ENCODE measurements at places on chromosomes 1 and 21.

DNA sequence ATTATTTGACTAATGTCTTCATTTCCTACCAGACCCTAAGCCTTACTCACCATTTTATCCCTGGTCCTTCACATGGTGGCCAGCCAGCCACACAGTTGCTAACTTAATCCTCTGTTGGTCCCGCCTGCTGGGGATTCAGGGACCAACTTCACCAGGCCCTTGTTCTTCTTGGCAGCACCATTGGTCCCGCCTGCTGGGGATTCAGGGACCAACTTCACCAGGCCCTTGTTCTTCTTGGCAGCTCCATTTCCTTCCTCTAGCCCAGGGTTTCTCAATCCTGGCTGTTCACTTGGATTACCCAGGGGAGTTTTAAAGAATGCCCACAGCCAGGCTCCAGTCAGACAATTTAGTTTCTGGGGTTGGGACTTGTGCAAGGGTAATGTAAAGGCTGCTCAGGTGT, 233.1 kb upstream of the CSF3R start:
- DNase-seq: no peak

DNA sequence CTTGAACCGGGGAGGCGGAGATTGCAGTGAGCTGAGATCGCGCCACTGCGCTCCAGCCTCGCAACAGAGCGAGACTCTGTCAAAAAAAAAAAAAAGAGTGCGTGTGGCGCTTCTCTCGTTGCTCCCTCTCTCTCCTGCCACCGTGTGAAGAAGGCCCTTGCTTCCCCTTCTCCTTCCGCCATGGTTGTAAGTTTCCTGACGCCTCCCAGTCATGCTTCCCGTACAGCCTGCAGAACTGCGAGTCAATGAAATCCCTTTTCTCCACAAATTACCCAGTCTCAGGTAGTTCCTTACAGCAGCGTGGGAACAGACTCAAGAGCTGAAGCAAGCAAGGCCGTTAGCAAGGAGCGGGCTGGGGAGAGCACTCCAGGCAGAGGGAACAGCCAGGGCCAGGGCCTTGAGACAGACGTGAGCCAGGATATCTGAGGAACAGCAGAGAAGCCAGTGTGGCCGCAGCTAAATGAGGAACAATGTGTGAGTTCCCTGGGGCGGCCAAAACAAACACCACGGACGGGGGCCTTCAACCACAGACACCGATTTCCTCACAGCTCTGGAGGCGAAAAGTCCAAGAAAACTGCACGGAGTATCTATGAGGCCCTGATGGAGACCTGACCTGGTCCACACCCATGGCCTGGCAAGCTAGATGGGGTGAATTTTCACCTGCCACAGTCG, 54.2 kb upstream of the ETS2 start:
- DNase-seq: no peak

DNA sequence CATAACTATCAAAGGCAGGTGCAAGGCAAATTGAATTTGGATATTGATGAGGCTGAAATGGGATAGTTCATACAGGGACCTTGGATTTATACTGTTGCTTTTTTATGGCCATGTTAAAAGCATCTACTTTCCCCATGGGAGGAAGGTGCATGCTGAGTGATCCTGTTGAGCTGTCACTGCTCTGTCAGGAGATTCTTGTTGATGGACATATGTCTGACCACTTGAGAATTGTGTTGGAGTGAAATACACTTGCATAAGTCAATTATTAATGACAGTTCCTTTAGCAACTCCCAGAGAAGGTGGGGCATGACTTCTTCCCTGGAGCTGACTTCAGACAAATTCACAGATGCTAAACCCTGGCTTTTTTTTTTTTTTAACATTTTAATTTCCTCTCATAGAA, 58.4 kb upstream of the DYNLT5 start:
- DNase-seq: no peak

- DNase-seq: no peak
Measured at GRCh38 chr1:67558449-67559193, 126.4 kb upstream of the GADD45A start.

GRCh38 chr1:226798427-226799411, 59.6 kb upstream of the ITPKB start:
- DNase-seq: no peak

- no peak for DNase-seq
Measured at GRCh38 chr1:230236301-230237008, 169.4 kb downstream of the GALNT2 start.

- DNase-seq: no peak
Measured at GRCh38 chr1:25743164-25744139, 56.5 kb upstream of the SELENON start.

- DNase-seq: no peak
Measured at GRCh38 chr1:65596768-65597167, 176.3 kb downstream of the LEPR start.

DNA sequence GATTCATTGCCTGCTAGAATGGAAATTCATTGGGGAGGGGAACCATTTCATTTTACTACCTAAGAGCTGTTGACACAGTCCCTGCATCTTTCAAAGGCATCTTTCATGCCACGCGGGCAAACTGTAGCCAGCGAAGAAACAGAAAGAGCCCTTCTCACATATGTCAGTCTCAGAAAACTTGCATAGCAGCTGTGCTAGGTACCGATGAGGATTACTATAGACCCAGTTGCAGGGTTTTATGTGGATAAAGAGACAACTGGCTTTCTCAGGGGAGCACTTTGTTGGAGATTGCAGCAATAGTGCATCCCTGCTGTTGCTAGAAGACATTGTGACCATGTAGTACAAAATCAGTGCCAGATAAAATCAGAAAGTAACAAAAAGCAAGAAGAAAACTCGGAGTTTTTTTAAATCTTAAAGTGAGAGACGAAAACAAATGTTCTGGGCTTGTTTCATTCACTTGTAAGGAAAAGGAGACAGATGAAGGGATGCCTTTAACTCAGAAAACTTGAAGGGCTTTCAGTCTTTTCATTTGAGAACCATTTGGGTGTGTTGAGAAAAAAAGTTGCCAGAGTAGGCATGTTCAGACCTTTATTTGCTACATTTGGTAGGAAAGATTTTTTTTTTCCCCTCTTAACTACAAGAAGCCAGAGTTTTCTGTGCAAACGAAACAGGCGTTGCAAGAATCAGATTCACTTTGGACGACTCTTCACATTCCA, 804.1 kb downstream of the USP25 start:
- DNase-seq: no peak

DNA sequence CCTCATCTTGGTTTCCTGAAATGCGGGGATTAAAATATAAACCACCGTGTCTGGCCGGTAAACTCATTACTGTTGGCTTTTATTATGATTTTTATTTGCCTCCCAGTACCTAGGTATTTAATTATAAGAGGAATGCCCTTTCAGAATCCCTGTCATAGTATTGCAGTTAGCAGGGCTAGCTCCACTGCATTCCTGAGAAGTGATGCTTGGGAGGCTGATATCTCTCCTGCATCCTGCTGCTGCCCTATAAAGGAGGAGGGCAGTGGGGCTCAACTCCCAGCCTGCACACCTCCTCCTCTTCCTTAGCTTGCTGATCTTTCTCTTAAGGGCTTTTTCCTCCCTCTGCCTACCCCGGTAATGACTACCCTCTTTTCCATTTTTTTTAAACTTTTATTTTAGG, 19.9 kb upstream of the DISC1 start:
- DNase-seq: no peak

DNA sequence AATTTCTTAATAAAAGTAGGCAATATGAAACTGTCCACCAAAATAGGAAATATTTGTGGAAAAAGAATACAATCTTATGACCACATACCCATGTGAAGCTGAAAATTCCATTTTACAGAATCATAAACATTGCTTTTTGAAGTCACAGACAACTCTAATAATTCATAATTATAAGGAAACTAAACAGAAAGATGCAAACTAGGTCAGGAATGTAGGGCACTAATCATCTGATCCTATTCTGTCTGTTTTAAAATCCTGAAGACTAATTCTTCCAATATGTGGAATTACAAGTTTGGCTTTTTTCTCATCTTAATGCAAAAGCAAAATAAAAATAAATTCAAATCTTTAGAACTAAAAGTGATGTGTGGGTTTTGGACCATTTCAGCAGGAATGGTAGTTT, 528.6 kb downstream of the LTN1 start:
- DNase-seq: no peak

DNA sequence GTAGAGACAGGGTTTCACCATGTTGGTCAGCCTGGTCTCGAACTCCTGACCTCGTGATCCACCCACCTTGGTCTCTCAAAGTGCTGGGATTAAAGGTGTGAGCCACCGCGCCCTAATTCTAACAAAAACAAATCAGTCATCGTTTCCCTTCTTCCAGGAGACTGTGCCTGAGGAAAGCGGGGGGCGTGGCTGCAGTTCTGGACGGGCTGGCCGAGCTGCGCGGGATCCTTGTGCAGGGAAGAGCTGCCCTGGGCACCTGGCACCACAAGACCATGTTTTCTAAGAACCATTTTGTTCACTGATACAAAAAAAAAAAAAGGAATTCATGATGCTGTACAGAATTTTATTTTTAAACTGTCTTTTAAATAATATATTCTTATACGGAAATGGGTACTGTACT, 104.2 kb downstream of the WDR4 start:
- no peak for DNase-seq

GRCh38 chr1:21853131-21853427, 41.0 kb downstream of the LDLRAD2 start:
- no peak for DNase-seq

DNA sequence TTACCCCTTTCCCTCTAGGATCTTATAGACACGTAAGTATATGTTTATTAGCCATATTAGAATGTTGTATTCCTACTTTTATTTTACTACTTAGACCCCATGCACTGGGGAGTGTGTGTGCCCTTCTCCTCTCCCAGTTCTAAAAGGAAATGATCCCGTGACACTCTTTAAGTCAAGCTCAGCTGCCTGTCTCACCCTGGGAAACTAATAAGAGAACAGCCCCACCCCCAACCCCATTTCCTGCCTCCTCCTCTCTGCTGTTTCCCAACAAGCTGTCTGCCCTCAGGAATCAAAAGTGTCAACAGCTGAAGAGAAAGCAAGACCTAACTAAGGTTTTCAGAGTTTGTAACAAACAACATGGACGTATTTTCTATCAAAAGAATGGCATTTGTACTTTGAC, 92.6 kb upstream of the VAV3 start:
- DNase-seq: no peak

GRCh38 chr1:174550296-174550695, 102.5 kb downstream of the GPR52 start:
- DNase-seq: no peak

DNA sequence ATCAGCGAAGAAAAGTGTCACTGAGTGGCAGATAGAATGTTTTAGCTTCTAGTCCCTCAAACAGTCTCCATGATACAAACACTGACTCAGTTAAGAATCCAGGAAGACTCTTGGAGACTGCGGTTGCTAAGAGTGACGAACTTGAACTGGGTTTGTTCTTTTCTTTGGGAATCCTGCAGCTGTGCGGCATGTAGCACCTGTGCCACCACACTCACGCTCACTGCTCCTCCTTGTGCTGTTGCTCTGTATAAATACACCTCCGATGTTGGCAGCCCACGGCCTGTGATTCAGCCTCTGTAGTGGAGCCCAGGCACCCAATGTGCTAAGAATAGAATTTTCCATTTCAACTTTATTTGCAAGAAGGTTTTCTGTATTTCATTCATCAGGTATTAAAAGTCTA, 5.5 kb upstream of the PPIE start:
- DNase-seq: no peak

GRCh38 chr1:166884971-166885370, 8.9 kb upstream of the TADA1 start:
- no peak for DNase-seq

All from right renal pelvis (tissue), 4 donors.